NCI-H2029 treated with DMSO at 0.1 percent for 48 hours (cell line): ENCODE measurements at places on chromosomes 7 and 10.

DNA sequence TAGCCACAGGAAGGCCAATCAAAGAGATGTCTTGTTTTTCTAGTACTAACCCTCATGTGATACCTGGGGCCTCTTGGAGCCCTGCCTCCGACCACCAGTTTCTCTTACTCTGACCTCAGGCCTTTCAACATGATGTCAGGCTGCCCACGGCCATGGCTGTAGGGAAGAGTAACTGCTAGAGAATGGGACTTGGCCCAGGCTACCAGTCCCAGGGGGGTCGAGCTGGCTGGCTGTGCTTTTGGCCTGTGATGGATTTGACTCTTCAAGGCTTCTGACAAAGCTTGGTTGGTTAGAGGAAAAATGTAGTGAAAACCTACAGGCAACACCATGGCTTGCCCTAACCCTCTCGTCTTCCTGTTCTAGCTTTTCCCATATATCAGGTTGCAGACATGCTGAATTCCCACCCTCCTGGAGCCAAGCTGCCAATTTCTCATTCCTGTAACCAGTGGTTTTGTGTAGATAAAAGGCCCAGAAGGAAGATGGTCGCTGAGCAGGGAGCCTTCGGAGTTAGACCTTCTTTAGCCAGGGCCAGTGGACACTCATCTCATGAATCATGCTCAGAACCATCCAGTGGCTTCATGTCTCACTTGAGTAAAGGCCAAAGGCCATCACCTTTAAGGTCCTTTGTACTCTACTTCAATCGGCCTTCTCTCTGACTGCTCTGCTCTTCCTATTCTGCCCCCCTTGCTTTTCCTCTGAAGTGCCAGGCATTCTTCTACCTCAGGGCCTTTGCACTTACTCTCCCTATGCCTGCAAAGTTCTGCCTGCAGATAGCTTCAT, 19.7 kb downstream of the SUFU start:
- DNase-seq = no peak

- DNase-seq = no peak
Measured at GRCh38 chr7:28276298-28276697, 95.7 kb upstream of the JAZF1 start.

DNA sequence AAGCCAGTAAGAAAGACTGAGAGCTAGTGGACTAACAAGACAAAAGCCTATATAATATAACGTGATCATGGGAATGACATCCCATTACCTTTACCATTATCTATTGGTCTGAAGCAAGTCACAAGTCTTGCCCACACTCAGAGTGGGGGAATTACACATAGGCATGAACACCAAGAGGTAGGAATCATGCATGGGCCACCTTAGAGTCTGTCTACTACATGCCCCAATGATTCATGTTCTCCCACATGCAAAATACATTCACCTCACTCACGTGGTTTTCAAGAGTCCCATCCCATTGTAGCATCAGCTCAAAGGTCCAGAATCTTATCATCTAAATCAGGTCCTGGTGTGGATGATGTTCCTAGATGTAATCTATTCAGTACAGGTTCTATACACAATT, 29.4 kb downstream of the DNAJC9 start:
- DNase-seq = no peak

DNA sequence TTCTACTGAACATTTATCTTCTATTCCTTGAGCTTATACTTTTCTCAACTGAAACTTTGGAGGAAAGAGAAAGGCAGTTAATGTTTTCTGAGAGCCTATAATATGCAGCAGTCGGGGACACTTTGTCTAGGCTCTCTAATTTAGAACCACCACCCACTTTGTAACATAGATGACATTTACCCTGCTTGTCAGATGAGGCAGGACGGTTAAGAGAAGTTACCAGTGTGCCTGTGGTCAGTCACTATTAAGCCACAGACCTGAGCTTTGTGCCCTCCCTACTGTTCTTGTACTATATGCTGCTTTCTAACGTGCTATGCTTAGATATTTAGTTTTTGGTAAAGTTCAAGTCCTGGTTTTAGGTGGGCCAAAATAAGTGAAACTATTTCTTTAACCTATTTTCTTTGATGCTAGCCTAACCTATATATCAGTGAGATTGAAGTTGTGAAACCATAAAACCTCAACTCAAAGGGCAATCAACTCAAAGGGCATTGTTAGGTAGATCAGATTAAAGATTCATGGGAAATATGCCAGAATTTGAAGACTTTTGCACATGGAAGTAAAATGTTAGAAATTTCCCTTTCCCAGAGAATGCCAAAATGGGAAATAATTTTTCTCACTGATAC, 156.5 kb upstream of the AGR3 start:
- no peak for DNase-seq

- DNase-seq = no peak
Measured at GRCh38 chr10:122474131-122474818, 12.9 kb downstream of the HTRA1 start.

- DNase-seq = no peak
Measured at GRCh38 chr10:11668847-11669610, 57.6 kb upstream of the USP6NL start.

DNA sequence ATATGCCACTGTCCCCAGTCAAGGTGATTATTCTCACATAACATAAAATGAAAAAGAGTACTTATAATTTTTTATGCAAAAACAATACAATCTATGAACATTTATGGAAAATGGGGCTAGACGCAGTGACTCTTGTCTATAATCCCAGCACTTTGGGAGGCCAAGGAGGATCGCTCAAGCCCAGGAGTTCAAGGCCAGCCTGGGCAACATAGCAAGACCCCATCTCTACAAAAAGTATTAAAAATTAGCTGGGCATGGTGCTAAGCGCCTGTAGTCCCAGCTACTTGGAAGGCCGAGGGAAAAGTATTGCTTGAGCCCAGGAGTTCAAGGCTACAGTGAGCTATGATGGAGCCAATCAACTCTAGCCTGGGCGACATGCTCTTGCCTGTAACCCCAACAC, 14.5 kb upstream of the ANAPC16 start:
- DNase-seq = no peak

DNA sequence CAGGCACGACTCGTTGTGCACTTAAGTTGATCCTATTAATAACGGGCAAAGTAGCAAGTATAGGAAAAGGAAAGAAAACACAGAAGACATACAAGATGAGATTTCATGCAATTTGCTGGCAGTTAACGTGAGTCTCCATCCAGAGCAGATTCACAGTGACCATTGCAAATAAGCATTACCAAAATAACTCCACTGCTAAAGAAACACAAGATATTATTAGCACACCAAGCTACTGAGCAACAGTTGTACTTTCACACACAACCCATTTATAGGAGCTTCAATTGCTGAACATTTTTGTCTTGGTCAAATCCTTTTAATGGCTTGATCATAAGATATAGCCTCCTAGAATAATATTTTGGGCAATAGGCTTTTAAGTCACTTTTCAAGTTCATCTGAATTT, 187.7 kb upstream of the HGF start:
- DNase-seq = no peak

DNA sequence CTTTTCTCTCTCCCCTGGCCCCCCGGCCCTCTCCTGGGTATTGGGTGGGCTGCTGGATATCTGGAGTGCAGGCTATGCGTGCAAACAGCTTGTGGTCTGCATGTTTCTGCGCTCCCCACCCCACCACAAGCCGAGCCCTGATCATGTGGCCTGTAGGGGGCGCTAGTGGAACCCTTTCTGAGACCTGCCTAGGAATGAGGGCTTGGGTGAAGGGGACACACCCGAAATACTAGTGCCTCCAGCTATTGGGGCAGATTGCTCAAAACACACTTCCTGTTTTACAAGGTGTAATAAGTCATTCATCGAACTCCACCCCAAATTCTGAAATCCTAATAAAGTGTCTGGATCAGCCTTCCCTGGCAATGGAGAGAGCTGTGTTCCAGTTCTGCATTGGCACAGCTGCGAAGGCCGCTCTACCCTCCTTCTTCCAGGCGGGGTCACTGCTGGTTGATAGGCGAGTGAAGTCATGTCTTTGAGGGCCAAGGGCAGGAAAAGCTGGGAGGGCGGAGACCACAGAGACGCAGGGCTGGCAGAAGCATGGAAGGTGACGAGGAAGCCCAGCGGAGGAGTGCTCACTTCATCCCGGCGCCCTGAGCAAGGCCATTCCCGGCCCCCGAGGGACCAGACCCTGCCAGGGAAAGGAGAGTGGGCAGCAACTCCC, 19.8 kb upstream of the PRRT4 start:
- no peak for DNase-seq

GRCh38 chr10:25024528-25024927, 8.1 kb downstream of the THNSL1 start:
- no peak for DNase-seq

DNA sequence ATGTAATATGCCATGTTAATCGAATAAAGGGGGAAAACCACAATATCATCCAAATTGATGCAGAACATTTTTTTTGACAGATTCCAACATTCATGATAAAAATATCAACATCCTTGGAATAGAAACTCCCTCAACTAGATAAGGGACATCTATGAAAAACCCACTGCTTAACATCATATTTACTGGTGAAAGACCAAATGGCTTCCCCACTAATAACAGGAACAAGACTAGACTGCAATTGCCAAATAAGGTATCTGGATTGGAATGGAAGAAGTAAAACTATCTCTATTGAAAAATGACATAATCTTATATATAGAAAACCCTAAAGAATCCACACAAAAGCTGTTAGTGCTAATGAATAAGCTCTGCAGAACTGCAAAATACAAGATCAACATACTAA, 27.8 kb downstream of the SMURF1 start:
- no peak for DNase-seq

GRCh38 chr10:44971434-44971833, 7.2 kb downstream of the DEPP1 start:
- no peak for DNase-seq

GRCh38 chr7:12572941-12573575, 2.5 kb downstream of the SCIN start:
- no peak for DNase-seq

DNA sequence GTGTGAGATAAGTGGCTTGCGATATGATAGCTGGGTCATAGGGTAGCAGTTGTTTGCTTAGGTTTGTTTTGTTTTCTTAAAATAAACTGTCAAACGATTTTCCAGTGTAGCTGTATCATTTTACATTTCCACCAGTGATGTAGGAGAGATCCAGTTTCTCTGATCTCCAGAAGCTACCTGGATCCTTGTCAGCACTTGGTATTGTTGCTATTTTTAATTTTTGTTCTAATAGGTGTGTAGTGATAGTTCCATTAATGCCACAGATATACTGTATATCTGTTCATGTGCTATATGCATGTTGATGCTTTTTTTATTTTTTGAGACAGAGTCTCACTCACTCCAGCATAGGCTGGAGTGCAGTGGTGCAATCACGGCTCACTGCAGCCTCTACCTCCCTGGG, 44.4 kb downstream of the GOLGA7B start:
- DNase-seq = no peak

DNA sequence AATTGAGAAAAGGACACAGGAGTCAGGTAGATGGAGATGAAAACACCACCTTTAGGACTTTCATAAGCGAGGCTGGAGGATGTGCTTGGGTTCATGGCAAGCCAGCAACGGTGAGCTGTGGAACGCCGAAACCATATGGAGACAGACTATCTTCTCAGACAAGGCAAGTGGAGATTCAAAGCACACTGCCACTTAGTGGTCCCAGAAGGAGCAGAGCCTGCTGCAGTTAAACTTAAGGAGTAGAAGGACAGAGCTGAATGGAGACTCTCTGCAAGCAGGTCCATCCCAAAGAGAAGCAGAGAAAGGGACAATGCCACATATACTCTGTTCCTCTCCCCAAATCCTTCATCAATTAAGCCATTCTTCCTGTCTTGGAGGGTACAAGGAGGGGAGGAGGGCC, 236.3 kb upstream of the HABP2 start:
- DNase-seq = no peak

- DNase-seq = no peak
Measured at GRCh38 chr10:23610626-23611307, 171.9 kb downstream of the OTUD1 start.

- DNase-seq = no peak
Measured at GRCh38 chr7:2017914-2018568, 214.7 kb downstream of the MAD1L1 start.

GRCh38 chr7:49229246-49229645, 304.9 kb downstream of the CDC14C start:
- no peak for DNase-seq

GRCh38 chr10:46224414-46224682, 62.4 kb upstream of the ANTXRL start:
- DNase-seq = no peak

DNA sequence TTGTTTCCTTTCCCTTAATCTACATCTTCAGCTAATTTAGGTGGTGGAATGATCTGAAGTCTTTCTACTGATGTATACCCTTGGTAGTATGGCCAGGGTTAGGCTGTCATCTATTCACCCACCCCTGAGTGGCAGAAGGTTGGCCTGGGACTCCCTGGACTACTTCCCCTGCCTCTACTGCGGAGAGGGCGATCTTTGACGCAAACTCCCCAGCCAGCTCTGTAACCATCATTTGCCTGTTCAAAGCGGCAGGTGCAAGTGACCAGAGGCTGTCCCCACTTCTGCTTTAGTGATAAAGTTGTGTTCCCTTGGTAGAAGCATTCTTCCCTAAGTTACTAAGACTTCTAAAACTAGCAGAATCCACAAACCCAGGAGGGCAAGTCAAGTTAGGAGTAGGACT, 70.8 kb upstream of the UNC5B start:
- no peak for DNase-seq

DNA sequence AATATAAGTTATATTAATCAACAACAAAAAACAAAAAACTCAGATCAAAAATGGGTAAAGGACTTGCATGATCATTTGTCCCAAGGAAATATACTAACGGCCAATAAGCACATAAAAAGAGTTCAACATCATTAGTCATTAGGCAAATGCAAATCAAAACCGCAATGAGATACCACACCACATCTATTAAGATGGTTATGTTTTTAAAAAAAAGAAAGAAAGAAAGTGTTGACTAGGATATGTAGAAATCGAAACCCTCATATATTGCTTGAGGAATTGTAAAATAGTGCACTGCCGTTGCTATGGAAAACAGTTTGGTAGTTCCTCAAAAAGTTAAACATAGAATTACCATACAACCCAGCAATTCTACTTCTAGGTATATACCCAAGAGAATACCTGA, 39.4 kb upstream of the CTNNA3 start:
- DNase-seq = no peak

DNA sequence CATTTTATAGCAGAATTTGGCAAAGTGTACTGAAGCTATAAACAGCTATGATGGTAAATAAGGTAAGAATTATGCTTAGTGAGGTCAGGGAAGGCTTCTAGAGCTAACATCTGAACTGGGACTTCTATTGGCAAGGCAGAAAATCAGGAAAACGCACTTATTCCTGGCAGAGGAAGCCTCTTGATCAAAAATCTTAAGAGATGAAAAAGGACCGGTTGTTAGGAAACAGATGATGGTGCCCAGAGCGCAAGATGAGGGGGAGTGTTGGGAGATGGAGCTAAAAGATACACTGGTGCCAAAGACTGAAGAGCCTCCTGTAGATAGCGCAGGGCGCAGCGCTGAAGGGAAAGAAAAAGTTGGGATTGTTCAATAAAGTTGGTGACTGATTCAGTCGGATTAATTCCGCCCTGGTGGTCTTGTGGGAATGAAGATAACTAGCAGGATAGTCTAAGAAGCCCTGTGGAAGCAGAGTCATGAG, 550 bp upstream of the CALU start:
- no peak for DNase-seq
